ENCODE measurements at places on chromosomes 1 and 21. TPM values are rescaled to one million over a fixed set of nuclear protein-coding genes. Genes with fewer than 3 reads are reported as not detected.
A peak's percentile ranks its signal among the peaks of the same experiment; 100 is the strongest.

Gene PTGER3
- total RNA-seq = 18.2 TPM

Gene S100A7A
- 0.30 TPM for total RNA-seq

Gene DENND2C
- 14.9 TPM for total RNA-seq

DNA sequence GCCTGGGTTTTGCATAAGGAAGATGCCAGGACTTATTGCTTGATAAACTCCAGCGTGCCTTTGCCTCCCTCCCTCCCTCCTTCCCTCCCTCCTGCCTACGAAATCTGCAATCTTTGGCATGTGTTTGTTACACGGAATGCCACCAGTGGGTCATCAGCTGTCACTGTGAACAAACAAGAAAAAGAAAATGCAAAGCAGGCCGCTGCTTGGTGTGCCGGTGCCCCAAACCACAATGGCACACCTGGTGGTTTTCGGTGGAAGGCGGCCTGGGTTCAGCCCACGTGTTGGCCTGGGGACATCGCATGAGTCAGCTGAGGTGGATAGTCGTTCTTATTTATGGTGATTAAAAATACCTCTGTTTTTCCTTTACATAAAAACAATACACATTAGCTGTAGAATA, 16.3 kb upstream of the IFNLR1 start:
- no peak for DNase-seq

- DNase-seq = no peak
These were observed 15.2 kb downstream of the PM20D1 start for GRCh38 chr1:205834751-205835150.

- DNase-seq = no peak
These were observed 72.2 kb upstream of the MAN1A2 start for GRCh38 chr1:117295001-117295400.

DNA sequence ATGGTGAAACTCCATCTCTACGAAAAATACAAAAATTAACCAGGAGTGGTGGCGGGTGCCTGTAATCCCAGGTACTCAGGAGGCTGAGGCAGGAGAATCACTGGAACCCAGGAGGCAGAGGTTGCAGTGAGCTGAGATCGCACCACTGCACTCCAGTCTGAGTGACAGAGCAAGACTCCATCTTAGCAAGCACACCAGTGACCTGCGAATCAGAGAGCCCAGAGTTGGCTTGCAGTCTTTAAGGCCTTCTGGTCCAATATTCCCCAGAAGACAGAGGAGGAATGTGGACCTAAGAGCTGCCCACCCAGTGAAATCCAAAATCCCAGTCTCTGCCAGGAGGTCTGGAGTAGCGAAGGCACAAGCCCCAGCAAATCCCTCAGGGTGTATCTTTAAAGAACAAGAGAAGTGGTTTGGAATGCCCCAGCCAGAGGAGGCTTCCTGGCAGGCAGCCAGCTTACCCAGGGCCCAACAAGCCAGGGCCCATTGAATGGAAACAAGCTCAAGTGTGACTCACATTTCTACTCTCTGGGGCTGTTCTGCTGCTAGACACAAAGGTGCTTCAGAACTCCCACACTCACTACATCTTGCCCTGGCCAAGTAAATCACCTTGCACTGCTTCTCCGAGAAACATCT, 23.9 kb downstream of the GPR161 start:
- DNase-seq = no peak

GRCh38 chr1:202179828-202180750, 13.5 kb upstream of the LGR6 start:
- no peak for DNase-seq

DNA sequence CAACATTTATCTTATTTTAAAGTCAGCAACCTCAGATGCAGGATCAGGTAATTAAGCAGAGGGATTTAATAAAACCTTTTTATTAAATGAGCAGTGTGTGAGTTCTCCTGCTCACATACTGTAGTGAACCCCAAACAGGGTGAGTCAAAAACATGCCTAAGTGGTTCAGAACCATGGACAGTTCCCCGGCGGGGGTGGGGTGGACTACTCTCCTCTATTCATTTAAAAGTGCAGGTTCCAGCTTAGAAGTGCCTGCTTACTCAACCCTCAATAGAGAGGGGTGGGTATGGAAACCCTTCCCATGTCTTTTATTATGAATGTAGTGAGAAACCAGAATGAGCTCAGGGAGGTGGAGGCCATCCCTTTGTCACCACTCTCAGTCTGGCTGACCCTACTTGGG, 397.9 kb downstream of the HHAT start:
- DNase-seq = no peak

GRCh38 chr1:37015713-37016112, 18.6 kb downstream of the GRIK3 start:
- DNase-seq = no peak

- DNase-seq = no peak
These were observed 173.2 kb downstream of the ROR1 start for GRCh38 chr1:63946866-63947491.

- DNase-seq = no peak
These were observed 31.4 kb upstream of the DIRAS3 start for GRCh38 chr1:68081775-68082283.

DNA sequence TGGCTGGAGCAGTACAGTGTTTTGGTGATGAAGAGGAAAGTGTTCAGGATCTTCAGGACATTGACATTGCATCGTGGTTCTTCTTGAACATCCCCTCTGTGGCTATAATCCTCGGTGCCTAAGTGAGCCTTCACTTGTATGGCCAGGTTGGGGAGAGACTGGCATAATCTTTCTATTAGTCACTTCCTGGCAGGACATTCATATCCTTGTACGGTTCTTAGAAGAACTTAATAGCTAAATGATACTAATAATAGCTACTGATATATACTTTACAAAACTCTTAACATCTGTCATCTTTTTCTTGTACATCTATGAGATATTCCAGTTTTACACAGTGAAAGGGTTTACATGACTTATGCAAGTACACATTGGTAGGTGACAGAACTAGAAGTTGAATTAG, 35.8 kb downstream of the CELF3 start:
- no peak for DNase-seq

- no peak for DNase-seq
These were observed 4.1 kb upstream of the GNPAT start for GRCh38 chr1:231236938-231237337.

DNA sequence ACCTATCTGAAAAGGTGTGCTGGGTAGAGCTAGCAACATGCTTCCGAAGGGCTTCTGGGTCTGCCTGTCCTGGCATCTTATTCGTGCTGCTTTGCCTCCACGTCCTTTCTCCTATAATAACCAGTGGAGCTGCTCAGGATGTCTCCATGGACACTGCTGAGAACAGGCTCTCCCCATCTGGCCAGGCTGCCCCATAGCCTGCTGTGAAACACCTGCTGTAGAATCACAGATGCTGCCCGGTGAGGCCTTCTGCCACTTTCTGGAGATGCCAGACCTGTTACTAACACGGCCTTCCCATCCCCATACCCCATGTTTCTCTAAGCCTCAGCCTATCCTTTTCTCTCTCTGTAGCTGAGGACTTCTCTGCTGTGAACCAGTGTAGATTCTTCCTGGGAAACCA, 120.5 kb downstream of the IER5 start:
- DNase-seq = no peak

- no peak for DNase-seq
These were observed 49.3 kb downstream of the CD34 start for GRCh38 chr1:207861442-207862177.

- DNase-seq = no peak
These were observed 49.6 kb downstream of the ATG4C start for GRCh38 chr1:62833529-62833928.

DNA sequence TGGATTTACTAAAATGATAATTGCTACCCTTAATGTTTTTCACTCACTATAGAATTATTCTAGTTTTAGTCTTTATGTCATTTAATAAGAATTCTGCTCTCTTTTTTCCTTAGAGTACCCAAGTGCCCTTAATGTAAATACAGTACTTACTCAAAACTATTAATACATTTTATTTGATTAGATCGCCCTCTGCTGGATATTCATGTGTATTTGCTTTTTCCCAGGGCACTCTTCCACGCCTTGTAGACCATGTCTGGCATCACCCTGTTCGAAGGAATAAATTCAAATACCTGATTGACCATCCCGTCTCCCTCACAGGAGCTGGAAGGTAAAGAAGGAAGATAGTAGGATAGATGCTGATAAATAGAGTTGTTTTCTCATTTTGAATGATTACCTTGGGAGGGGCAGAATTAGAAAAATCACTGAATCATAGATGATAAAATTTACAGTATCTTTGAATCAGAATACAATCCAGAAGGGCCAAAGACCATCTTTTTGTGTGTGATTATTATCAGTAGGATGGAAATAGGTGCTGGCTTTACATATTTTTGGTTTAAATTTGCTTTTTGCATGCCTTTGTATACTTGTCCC, 4.1 kb downstream of the AXDND1 start:
- DNase-seq = peak; percentile 72

DNA sequence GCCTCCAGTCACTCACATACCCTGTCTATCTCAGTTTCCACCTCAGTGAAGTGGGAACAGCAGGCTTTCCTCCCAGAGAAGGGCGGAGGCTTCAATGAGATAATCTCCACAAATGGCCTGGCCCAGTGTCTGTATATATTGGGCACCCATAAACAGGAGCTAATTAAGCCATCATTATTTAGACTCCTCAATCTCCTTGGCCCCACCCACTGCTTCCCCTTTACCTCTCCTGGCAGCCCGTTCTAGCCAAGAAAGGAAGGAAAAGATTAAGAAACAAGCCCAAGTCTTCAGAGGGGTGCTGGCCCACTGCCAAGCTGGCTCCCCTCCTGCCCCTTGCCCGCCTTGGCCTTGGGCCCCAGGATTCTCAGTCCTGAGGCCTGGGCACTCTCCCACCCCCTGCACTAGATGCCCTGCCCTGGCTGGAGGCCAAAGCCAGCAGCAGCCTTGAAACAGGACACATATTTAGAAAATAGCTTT, 15.9 kb upstream of the EPB41 start:
- no peak for DNase-seq

DNA sequence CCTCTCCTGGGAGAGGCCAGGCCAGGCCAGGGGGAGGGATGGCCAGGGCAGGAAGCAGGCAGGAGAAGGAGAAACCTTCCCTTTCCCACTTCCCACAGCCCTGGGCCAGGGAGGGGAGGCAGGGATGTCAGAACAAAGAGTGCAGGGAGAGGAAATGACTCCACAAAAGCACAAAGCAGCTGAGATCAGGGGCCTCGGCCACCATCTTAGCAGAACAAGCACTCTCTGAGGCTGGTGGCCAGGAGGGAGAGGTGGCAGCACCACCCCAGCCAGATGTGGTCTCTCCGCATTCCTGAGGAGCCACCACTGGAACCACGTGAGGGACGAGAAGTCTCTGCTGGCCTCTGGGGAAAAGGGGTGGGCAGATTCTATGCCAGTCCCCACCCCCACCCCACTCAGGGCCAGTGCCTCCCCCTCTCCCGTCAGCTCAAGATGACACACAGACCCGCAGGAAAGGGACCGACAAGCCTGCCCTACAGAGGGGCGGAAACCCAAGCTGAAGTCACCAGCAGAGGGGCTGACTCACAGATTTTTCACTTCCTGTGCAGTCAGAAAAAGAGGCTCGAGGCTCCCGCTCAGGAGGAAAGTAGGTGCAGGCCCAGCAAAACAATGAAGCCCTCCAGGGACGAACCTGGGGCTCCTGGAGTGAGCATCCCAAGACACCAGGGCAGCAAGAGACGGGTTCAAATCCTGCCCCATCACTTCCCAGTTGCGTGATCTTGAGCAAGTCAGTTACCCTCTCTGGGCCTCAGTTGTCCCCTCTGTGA, 24.1 kb upstream of the ALDH4A1 start:
- peak; percentile 77 for DNase-seq

GRCh38 chr1:197775282-197776262, at the start of gene DENND1B:
Gene DENND1B (minus strand): TSS chr1:197775480. CDS start chr1:197775155, 325 bp downstream.
- no peak for DNase-seq

DNA sequence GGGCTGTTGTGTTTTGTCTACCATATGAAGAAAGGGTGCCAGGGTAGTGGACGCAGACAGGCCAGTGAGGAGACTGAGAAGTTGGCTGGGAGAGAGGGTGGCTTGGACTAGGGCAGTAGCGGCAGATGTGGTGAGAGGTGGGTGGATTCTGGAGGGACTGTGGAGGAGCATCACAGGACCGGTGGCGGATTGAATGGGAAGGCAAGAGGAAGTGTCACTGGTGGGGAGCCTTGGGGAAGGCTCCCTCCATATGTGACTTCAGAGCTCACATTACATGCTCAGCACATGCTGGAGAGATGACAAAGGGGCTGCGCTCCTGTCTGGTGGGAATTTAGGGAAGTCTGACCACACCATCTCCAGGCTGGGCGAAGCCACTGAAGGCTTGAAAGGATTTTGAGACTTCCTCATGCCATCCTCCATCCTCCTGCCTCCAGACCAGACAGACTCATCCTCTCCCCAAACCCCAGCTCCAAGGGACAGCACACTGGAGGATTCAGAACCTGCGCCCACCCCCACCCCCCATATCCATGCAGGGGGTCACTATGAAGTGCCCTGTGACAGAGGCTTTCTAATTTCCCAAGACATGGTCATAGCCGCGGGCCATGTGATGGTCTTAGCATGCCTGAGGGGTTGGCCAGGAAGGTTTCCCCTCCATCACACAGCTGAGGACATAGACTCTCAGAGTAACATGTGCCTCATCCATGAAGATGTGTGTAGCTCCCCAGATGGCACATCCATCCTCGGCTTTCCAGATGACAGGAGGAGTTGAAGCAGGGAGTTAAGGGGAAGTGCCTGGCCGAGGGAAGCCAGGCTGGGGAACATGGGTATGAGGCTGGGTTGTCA, 138.8 kb upstream of the WNT4 start:
- no peak for DNase-seq

GRCh38 chr1:226958300-226958699, 18.2 kb downstream of the COQ8A start:
- no peak for DNase-seq

DNA sequence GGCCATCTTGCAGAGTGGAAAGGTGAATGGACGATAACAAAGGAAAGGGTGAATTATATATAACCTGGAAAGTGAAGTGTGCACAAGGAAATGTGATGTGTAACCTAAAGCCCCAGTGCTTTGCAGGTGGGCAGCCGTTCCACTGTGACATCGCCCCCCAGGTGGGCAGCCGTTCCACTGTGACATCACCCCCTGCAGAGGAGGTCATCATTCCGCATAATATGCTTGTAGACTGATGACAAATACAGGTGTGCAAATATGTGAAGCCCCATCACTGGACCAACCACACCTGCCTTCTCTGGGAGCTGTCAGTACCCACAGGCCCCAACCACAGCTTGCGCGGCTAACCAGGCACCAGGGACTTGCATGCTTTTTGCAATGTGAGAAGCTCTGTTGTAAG, 4.7 kb upstream of the ZNF496 start:
- DNase-seq = no peak

GRCh38 chr1:67919274-67920072, 86.2 kb upstream of the GNG12 start:
- no peak for DNase-seq

GRCh38 chr1:228372183-228373003, 34.2 kb downstream of the TRIM11 start:
- no peak for DNase-seq

DNA sequence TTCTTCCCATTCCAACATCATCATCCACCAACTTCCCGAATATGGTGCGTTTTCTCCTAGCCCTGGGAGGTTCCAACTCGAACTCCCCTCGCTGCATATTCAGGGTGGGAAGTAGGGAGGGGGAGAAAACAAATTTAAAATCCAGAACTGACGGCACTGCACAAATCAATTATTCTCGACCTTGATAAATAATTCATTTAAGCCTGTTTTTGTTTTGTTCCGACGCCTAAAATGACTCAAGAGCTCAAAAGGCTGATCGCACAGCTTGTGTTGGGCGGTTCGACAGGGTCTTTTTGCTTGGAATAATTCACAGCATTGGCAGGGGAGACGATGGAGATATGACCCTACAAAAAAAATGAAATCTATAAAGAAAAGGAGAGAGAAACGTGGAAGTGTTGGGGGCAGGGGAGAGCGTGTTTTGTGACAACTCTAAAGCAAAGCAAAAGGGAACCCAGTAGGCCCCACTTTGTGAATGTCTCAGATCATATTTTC, 3.1 kb upstream of the BARHL2 start:
- DNase-seq = no peak

GRCh38 chr1:219792337-219793021, 135.9 kb downstream of the SLC30A10 start:
- DNase-seq = peak; percentile 86

Measured in skin of body (tissue), 3 donors.